ENCODE measurements at places on chromosomes 12 and 14. TPM values are rescaled to one million over a fixed set of nuclear protein-coding genes. Genes with fewer than 3 reads are reported as not detected.
A peak's percentile ranks its signal among the peaks of the same experiment; 100 is the strongest.

The ADGRD1 gene
- not detected for total RNA-seq

The MED13L gene
- 74.7 TPM for total RNA-seq

The LRRC43 gene
- total RNA-seq = not detected

The FGD4 gene
- total RNA-seq = 0.66 TPM

The LBHD2 gene
- total RNA-seq = not detected

The CPNE6 gene
- not detected for total RNA-seq

The ANO6 gene
- 23.3 TPM for total RNA-seq

DNA sequence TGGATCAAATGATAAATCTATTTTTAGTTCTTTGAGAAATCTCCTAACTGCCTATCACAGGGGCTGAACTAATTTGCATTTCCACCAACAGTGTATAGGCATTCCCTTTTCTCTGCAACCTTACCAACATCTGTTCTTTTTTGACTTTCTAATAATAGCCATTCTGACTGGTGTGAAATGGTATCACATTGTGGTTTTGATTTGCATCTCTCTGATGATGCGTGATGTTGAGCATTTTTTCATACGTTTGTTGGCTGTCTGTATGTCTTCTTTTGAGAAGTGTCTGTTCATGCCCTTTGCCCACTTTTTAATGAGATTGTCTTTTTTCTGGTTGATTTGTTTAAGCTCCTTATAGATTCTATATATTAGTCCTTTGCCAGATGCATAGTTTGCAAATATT lies 67.1 kb downstream of the IFNG-AS1 start:
- H3K27me3 ChIP-seq = no peaks in the 10 kb centered on the region
- H3K27ac ChIP-seq = no peak overlapping the region
- H3K4me3 ChIP-seq = no peak overlapping the region
- no peaks in the 10 kb centered on the region for H3K4me1 ChIP-seq

DNA sequence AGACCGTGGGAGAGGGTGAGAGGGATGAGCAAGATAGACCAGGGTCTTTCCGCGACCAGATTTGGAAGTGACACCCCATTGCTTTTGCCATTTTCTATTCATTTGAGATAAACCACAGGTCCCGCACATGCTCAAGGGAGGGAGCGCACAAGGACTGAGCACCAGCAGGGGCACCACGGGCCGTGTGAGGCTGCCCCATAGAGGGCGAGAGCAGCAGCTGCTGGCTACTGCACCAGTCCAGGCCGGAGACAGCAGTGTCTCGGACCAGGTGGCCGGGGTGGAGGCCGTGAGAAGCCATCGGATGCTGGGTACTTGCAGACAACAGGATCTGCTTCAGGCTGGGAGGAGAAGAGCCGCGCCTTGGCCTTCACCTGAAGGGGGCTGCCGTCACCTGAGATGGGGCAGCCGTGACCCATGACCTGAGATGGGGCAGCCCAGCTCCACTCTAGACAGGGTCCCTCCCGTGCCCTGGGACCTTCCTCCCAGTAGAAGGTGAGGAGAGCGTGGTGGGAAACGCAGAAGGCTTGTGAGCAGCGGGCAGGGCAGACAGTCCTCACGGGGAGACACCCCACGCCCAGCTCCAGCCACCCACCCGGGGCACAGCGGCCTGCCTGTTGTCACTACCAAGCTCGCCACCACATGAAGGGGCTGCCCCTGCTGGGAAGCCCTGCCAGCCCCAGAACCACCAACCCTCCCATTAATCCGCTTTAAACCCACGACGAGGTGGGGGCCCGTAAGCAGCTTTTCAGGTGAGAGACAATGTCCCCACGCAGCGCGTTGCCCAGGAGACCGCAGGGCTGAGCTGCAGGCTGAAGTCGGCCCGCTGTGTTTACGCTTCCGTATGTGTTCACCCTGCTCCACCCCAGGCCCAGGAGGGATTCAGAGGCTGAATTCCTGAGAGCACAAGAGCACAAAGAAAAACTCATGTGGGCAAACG lies 61.7 kb upstream of the FBRSL1 start:
- H3K36me3 ChIP-seq = no peaks in the 10 kb centered on the region
- H3K4me1 ChIP-seq = peaks cover 23% of the 10 kb centered on the region
- peaks cover 8% of the 10 kb centered on the region for H3K27me3 ChIP-seq

- H3K36me3 ChIP-seq = no peaks in the 10 kb centered on the region
- H3K27me3 ChIP-seq = no peaks in the 10 kb centered on the region
- no peaks in the 10 kb centered on the region for H3K4me1 ChIP-seq
- no peak overlapping the region for H3K27ac ChIP-seq
- no peak overlapping the region for H3K4me3 ChIP-seq
These were observed 513.0 kb downstream of the DIO2 start for GRCh38 chr14:79698298-79698711.

DNA sequence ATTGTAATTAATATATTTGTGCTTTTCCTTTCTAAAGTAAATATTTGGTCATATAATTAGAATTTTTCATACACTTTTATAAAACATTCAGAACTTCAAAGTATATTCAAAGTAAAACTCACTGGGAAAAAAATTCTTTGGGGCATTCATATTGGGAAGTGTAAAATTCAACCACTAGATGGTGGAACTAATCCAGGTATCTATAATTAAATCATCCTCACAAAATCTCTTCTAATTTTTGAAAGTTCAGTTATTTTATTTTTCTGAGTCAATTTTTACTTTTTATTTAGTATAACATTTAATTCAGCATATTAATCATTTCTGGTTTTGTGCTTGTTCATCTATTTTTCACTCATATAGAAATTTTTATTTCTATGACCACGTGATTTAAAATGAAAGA lies 81.0 kb downstream of the NTS start:
- H3K36me3 ChIP-seq = no peaks in the 10 kb centered on the region
- no peak overlapping the region for H3K27ac ChIP-seq
- H3K4me1 ChIP-seq = no peaks in the 10 kb centered on the region
- DNase-seq = no peak
- no peaks in the 10 kb centered on the region for H3K27me3 ChIP-seq

GRCh38 chr12:26047401-26048226 lies 77.2 kb downstream of the BHLHE41 start:
- peaks cover 8% of the 10 kb centered on the region for H3K27me3 ChIP-seq
- no peak for DNase-seq
- H3K27ac ChIP-seq = no peak overlapping the region
- H3K4me3 ChIP-seq = no peak overlapping the region
- no peaks in the 10 kb centered on the region for H3K4me1 ChIP-seq

DNA sequence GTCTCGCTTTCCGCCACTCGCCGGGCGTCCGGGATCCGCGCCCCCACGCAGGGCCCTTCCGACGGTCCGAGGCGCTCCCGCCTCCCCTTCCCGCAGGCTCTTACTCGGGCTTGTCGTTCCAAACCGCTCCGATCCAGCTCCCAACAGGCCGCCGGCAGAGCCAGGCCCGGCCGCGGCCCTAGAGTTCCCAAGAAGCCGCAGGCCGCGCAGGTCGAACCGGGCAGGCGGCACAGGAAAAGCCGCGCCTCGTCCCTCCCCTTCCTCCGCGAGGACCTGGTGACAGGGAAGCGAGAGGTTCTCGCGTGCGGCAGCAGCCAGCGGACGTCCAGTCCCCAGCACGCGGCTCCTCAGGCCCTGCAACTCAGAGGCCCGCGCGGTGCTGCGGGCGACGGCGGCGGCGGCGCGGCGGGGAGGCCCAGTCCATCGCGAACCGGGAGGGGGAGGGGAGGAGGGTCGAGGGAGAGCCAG lies 272 bp downstream of the HECTD1 start:
- peaks cover 49% of the 10 kb centered on the region for H3K4me1 ChIP-seq
- peaks cover 32% of the 10 kb centered on the region for H3K36me3 ChIP-seq
- peak overlapping the region; percentile 82 for H3K4me3 ChIP-seq
- no peak for DNase-seq
- peak overlapping the region; percentile 100 for H3K27ac ChIP-seq

- no peaks in the 10 kb centered on the region for H3K27me3 ChIP-seq
- peaks cover 4% of the 10 kb centered on the region for H3K36me3 ChIP-seq
- H3K27ac ChIP-seq = no peak overlapping the region
- no peaks in the 10 kb centered on the region for H3K4me1 ChIP-seq
These were observed 18.4 kb upstream of the PRPF39 start for GRCh38 chr14:45065540-45065939.

DNA sequence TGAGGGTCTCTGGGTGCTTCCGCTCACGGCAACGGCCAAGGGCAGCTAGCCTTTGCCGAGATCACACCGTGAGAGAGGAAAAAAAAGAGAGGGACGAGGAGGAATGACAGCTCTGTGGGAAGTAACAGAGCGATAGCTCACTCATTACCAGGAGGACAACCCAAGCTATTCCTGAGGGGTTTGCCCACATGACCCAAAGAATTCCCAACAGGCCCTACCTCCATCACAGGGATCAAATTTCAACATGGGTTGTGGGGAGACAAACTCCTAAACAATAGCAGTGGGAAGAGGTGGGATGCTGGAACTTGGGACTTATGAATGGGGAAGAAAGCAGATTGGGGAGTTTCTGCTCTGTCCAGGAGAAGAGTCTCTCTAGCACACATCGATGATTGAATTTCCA lies 180.6 kb downstream of the LRRK2 start:
- no peaks in the 10 kb centered on the region for H3K36me3 ChIP-seq
- no peak overlapping the region for H3K27ac ChIP-seq
- DNase-seq = no peak

DNA sequence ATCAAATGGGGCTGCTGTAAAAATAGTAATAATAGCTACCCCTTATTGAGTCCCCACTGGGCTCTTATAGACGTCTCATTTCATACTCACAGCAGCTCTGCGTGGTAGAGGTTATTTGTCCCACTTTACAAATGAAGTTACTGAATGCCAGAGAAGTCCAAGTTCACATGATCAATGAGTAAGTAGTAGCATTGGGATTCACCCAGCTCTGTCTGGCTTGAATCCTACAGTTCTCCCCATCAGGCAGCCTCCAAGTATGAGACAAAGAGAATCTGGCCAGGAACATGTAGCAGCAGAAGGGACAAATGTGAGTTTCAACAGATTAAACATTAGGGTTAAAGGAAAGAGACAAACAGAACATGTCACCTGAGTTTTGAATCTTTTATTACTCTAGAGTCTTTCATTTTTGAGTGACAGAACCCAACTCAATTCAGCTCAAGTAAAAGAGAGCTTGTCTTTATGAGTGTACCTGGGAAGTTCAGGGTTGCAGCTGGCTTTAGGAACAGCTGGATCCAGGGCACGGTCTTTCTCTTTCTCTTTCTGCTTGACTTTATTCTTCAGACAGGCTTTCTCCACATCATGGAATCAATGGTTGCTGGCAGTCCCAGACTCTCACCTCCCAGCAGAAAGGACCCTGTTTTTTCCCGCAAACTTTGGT lies 64.1 kb upstream of the JDP2 start:
- H3K4me3 ChIP-seq = no peak overlapping the region
- no peak overlapping the region for H3K27ac ChIP-seq
- H3K27me3 ChIP-seq = peaks cover 15% of the 10 kb centered on the region
- DNase-seq = no peak
- H3K4me1 ChIP-seq = no peaks in the 10 kb centered on the region
- H3K36me3 ChIP-seq = no peaks in the 10 kb centered on the region

DNA sequence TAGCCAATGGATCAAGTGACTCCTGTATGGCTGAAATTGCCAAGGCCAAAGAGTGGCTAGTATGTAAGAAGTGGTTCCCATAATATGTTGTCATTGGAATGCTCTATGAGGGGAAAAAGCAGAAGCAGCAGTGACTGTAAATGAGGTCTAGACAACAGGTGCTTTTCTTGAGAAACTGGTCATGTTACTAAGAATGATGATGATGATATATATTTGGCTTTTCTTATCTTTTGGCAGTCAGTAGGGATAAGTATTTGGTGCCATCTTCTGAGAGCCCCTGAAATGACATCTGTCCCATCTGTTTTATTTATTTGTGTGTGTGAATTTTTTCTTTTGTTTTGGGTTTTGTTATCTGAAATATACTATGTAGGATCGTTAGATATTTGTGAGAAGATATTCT lies 141.7 kb downstream of the SYT1 start:
- H3K27me3 ChIP-seq = no peaks in the 10 kb centered on the region
- no peak for DNase-seq
- no peaks in the 10 kb centered on the region for H3K4me1 ChIP-seq
- H3K36me3 ChIP-seq = no peaks in the 10 kb centered on the region

GRCh38 chr14:64704143-64704742 lies at the start of gene PLEKHG3:
TSS of gene PLEKHG3 (plus strand) at chr14:64704424. CDS start at chr14:64727632, 23,208 bp downstream.
- H3K4me3 ChIP-seq = peak within 1 kb of the TSS; percentile 72
- peaks cover 60% of the 10 kb centered on the region for H3K4me1 ChIP-seq
- H3K27ac ChIP-seq = no peak within 1 kb of the TSS
- H3K27me3 ChIP-seq = peaks cover 69% of the 10 kb centered on the region
- peak; percentile 36 for DNase-seq

- DNase-seq = no peak
- H3K4me3 ChIP-seq = no peak overlapping the region
- H3K36me3 ChIP-seq = no peaks in the 10 kb centered on the region
- no peaks in the 10 kb centered on the region for H3K27me3 ChIP-seq
These were observed 170.3 kb upstream of the SYT10 start for GRCh38 chr12:33609910-33610309.

GRCh38 chr14:26174395-26174794 lies 423.4 kb downstream of the NOVA1 start:
- DNase-seq = no peak
- H3K4me1 ChIP-seq = no peaks in the 10 kb centered on the region
- no peaks in the 10 kb centered on the region for H3K36me3 ChIP-seq
- no peaks in the 10 kb centered on the region for H3K27me3 ChIP-seq

GRCh38 chr12:79834712-79835376 lies 100.1 kb downstream of the PPP1R12A start:
- H3K4me1 ChIP-seq = peaks cover 8% of the 10 kb centered on the region
- no peaks in the 10 kb centered on the region for H3K27me3 ChIP-seq
- no peak overlapping the region for H3K4me3 ChIP-seq
- no peak overlapping the region for H3K27ac ChIP-seq
- no peak for DNase-seq

GRCh38 chr12:43550831-43551271 lies 1.2 kb downstream of the ADAMTS20 start:
- no peak for DNase-seq
- H3K27ac ChIP-seq = no peak overlapping the region

DNA sequence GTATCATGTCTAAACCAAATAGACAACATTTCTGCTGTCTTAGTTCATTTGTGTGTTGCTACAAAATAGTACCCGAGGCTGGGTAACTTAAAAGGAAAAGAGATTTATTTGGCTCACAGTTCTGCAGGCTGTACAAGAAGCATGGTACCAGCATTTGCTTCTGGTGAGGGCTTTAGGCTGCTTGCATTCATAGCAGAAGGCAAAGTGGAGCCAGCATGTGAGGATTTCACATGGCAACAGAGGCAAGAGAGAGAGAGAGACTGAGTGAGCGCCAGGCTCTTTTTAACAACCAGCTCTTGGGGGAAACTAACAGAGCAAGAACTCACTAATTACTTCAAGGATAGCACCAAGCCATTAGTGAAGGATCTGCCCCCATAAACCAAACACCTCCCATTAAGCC lies 271.4 kb upstream of the SRRM4 start:
- H3K27me3 ChIP-seq = no peaks in the 10 kb centered on the region
- H3K36me3 ChIP-seq = no peaks in the 10 kb centered on the region
- no peaks in the 10 kb centered on the region for H3K4me1 ChIP-seq
- DNase-seq = no peak

- no peak overlapping the region for H3K4me3 ChIP-seq
- H3K27ac ChIP-seq = no peak overlapping the region
- no peak for DNase-seq
These were observed 56.6 kb downstream of the CALM1 start for GRCh38 chr14:90453401-90453951.

- no peaks in the 10 kb centered on the region for H3K27me3 ChIP-seq
- peaks cover 54% of the 10 kb centered on the region for H3K36me3 ChIP-seq
- peaks cover 5% of the 10 kb centered on the region for H3K4me1 ChIP-seq
- DNase-seq = no peak
These were observed 26.8 kb downstream of the DICER1 start for GRCh38 chr14:95130549-95130948.
